ENCODE measurements at places on chromosomes 7 and 10.

DNA sequence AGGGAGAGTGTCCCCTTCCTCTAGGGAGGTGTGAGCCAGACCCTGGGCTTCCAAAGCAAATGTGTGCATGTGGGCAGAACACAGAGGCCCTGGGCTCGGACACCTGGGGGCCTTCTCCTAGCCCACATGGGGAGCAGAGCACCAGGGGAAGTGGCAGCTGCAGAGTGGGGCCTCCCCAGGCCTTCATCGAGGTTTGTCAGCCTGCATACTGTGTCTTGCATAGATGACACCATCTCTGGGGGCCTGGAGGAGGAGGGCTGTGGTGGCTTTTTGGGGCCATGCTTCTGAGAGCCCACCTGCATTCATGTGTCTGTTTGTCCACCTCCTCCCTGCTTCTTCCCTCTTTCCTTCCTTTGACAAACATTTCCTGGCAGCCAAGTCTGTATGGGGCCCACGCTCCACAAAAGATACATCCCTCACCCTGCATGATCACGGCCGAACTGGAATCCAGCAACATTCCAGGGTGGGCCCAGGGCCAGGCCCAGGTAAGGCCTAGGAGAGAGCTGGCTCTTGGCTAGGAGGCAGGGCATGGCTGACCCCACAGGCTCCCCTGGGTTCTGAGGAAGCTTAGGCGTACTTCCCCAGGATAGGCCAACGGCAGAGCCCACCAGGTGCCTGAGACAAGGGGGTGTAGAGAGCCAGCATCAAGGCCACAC is 79.2 kb downstream of the ZMIZ1 start:
- DNase-seq, result no peak

- DNase-seq, result no peak
Measured at GRCh38 chr7:116407165-116407564, 92.4 kb upstream of the CAV2 start.

- DNase-seq, result no peak
Measured at GRCh38 chr7:103765901-103766300, 223.6 kb downstream of the RELN start.

DNA sequence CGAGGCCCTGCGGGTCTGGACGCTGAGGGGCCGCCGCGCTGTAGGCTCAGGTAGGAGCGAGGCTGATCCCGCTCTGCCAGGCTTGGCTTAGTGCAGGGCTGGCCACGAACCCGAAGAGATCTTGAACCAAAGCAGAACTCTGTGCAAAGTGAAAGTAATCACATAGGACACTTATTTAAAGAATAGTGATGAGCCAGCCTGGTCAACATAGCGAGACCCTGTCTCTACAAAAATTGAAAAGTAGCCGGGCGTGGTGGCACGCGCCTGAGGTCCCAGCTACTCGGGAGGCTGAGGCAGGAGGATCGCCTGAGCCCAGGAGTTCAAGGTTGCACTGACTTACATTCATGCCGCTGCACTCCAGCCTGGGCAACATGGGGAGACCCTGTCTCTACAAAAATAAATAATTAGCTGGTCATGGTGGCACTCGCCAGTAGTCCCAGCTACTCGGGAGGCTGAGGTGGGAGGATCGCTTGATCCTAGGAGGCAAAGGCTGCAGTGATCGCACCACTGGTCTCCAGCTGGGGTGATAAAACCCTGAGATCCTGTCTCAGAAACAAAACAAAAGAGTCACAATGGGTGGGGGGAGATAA is 541 bp downstream of the ZSCAN25 start:
- DNase-seq, result no peak

- DNase-seq, result no peak
Measured at GRCh38 chr10:22429146-22429545, 83.8 kb downstream of the SPAG6 start.

DNA sequence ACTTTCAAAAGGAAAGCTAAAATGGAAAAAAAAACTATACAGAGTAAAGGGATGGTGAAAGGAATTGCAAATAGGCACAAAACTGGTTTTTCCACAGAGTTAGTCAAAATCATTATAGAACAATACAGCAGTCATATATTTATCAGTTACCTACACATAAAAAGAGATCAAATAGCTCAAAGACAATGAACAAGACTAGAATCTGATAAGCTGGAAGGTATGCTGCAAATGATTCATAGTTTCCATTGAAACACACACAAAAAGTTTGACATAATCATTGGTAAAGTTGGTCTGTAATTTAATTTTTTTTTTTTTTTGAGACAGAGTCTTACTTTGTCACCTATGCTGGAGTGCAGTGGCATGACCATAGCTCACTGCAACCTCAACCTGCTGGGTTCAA is 92.4 kb upstream of the SGCE start:
- peak; percentile 44 for DNase-seq

DNA sequence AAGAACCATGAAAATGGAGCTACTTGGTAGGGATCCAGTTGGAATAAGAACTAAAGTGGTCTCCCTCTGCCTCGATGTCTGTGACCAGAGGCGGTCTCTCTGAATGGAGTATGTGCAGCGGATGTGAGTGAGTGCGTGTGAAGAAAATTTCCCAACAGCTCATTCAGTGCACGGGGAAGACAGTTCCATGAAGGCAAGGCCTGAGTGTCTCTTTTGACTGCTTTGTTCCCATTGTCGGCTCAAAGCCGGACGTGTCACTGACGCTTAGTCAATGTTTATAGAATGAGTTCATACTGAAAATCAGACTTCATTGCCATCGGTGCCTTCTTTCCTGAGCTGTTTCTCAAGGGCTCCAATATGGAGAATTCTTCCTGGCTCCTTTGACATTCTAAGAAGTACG is 55.3 kb upstream of the GRB10 start:
- no peak for DNase-seq

GRCh38 chr7:13336227-13336626 is 648.8 kb downstream of the ARL4A start:
- DNase-seq, result peak; percentile 60

DNA sequence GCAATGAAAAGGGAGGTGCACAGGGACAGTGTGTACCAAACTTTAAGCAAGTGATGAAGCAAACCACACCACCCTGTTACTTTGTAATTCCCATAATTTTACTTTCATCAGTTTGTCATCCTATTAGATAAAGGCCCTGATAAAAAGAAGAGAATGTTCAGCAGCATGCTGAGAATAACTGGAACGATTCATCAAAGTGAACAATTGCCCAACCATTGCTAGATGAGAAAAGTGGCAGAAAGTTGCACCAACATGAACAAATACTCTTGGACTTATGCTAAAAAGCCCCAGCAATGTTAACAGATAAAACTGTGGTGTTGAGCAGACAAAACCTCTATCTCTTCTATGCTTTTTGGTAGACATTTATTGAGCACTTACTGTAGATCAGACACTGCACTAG is 75.5 kb upstream of the PCGF5 start:
- DNase-seq, result peak; percentile 3

DNA sequence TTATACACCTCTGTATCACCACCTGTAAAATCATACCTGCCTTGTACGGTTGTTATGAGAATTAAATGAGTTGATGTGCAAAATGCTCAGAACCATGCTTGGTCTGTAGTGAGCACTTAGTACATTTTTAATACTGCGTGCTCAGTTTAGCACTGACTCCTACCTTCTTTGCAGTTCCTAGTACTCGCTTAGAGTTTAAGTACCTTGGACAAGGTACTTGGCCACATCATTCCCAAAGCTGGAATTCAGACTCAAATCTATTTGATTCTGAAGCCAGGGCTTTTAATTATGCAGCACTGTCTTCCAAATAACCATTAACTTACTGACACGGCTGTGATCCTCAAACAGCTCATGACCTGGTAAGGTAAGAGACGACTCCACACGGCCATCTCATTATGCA is 100.0 kb upstream of the AGK start:
- no peak for DNase-seq

- DNase-seq, result peak; percentile 91
Measured at GRCh38 chr7:55538538-55538937, 33.8 kb downstream of the VOPP1 start.

GRCh38 chr10:28266449-28267224 is 36.2 kb downstream of the MPP7 start:
- no peak for DNase-seq

GRCh38 chr10:132642732-132643008 is 105.1 kb downstream of the INPP5A start:
- DNase-seq, result no peak

GRCh38 chr7:92750946-92751345 is 85.4 kb downstream of the CDK6 start:
- DNase-seq, result no peak
